ENCODE measurements at places on chromosomes 5 and 9. TPM values are rescaled to one million over a fixed set of nuclear protein-coding genes. Genes with fewer than 3 reads are reported as not detected.

Gene NPR3
- 33.7 TPM for total RNA-seq

GRCh38 chr5:135232958-135233357 lies 166.1 kb downstream of the MACROH2A1 start:
- no peak for DNase-seq

Gene TAF11L10
- not detected for total RNA-seq

DNA sequence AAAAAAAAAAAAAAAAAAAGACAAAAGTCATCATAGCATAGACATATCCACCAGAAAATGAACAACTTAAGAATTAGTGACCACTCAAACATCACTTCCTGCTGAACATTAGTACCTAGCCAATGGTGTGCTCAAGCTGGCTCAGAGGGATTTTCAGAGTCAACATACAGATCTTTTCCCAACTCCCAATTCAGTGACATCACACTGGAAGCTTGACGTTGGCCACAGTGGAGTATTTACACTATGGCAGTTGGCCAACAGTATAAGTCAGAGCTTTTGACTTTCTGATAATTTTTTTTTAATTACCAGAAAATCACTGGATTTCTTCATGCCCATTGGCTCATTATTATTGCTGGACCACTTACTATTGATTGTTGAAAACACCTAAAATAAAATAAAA lies 383.5 kb downstream of the ARHGEF28 start:
- no peak for DNase-seq

GRCh38 chr5:67941614-67942401 lies 273.7 kb upstream of the PIK3R1 start:
- DNase-seq, result peak; percentile 23

Gene PCDHGA8
- 3.3 TPM for total RNA-seq

Gene INSL4
- not detected for total RNA-seq

- DNase-seq, result no peak
These were observed 19.5 kb downstream of the MORN5 start for GRCh38 chr9:122179054-122179689.

Gene ARID3C
- total RNA-seq, result not detected

DNA sequence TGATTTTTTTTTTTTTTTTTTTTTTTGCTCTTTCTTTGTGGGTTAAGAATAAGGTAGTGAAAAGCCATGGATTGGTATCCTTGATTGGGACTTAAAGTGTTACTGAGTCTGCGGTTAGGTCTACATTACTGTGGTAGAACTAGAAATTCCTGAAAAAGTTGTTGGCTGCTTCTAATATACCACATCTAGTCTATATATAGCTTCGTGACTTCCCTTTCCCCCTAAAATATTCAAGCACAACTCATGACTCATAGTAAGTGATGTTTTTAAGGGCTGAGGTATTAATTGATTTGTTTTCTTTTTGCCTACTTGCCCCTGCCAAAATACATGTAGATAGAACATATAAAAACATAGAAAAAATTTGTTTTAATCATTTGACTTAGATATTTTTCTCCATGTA lies 247.6 kb downstream of the TMEM232 start:
- peak; percentile 76 for DNase-seq

- no peak for DNase-seq
These were observed 887 bp upstream of the PDE8B start for GRCh38 chr5:77209495-77210090.

GRCh38 chr9:108016446-108016845 lies 526.9 kb upstream of the KLF4 start:
- peak; percentile 56 for DNase-seq

DNA sequence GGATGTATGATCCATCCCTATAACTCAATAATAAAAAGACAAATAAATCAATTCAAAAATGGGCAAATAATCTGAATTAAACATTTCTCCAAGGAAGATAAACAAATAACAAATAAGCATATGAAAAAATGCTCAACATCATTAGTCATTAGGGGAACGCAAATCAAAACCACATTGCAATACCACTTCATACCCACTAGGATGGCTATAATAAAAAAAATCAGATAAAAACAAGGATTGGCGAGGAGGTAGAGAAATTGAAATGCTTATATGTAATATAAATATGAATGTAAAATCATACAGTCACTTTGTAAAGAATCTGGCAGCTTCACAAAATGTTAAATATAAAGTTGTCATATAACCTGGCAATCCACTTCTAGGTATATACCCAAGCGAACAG lies 52.3 kb upstream of the TBCA start:
- no peak for DNase-seq

- DNase-seq, result no peak
These were observed 122.8 kb downstream of the ARHGEF28 start for GRCh38 chr5:73748510-73749400.

Gene CDO1
- total RNA-seq, result 26.8 TPM

DNA sequence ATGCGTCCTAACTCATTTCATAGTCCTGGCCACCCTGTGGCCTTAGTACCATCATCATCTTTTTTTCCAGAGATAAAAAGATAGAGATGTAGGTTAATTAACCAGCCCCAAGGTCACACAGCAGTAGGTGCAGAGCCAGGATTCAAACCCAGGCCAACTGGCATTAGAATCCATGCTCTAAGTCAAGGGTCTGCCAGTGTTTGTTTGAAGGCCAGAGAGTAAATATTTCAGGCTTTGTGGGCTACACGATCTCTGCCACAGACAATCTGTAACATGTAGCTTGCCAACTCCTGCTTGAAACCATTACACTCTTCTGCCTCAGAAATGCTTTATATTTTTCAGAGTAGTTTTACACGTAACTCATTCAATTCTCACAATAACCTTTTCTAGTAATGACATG lies 119.6 kb downstream of the EFNA5 start:
- DNase-seq, result no peak

- DNase-seq, result no peak
These were observed 254.0 kb upstream of the IRX1 start for GRCh38 chr5:3341446-3342240.

GRCh38 chr5:60797482-60798153 lies 46.5 kb downstream of the ELOVL7 start:
- no peak for DNase-seq

DNA sequence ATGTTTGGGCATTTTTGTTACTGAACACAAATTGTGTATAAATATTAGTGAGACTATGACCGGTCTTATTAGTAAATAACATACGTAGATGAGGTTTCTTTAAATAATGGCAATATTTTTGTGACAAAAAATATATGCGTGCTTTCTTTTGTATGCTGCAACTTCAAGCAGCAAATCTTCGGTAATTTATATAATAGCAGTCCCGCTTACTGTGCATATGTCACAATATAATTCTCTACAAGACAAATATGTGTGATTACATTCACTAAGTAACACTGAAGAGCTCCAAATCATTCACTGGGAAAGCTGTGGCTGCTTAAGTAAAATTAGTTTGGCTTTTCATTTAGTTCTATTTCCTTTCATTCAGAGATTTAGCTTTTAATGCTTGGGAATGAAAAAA lies 376.0 kb downstream of the CYLC2 start:
- DNase-seq, result no peak

Gene COL15A1
- total RNA-seq, result 122 TPM

Gene SLC35D2
- 8.0 TPM for total RNA-seq

DNA sequence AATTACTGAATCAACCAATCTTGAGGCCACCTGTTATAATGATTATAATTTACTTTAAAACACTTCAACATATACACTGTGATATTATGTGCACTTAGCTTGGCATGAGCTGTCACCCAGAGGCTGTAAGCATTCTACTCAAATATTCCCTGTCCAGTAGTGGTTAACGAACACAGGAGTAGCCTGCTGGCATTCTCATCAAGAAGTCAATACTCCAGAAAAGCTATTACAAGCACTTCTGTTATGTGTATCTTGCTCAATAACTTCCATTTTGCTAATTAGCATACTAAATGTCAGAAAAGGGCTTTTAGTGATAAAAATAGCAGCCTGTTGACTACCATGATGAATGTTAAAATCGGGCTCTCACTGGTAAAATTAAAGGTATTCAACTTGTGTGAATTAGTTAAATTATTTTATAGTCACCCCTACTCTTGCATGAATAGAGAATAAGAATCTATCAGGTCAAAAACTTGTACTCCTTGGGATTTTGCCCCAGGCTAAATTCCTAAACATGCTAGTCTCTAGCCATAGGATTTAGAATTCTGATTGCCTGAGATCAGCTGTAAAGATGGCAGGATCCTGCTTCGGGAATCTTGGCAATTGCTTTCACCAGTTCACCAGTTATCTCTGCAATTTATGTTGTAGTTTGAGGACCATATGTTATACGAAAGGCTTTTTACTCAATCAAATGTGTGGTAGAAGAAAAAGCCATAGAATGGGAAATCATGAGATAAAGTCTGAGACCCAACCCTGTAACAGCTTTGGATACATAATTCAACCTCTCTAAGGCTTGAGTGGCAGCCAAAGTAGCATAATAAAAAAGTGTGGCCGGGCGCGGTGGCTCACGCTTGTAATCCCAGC lies 43.4 kb upstream of the PAM start:
- no peak for DNase-seq

- DNase-seq, result no peak
These were observed at the start of gene CSF1R for GRCh38 chr5:150085950-150086715. CSF1R (minus strand) TSS chr5:150086554; CDS start chr5:150086427, 127 bp downstream.

Gene TTC23L
- 0.79 TPM for total RNA-seq

DNA sequence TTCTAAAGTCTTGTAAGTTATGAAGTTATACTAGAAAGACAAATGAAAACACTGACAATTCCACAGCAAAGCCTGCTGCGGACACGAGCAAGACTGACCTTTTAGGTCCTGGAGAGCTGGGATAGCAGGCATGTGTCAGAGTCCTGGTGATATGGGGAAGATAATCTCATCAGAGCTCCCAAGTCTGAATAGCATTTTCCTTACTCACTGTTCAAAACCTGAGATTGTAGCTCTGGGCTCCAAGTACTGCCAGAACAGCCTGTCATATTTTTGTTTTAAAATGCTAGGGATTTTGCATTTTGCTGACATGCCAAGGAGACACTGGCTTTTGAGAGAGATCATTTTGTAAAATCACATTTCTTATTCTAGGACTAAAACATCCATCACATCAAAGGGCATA lies 90.1 kb downstream of the DRD1 start:
- DNase-seq, result no peak

DNA sequence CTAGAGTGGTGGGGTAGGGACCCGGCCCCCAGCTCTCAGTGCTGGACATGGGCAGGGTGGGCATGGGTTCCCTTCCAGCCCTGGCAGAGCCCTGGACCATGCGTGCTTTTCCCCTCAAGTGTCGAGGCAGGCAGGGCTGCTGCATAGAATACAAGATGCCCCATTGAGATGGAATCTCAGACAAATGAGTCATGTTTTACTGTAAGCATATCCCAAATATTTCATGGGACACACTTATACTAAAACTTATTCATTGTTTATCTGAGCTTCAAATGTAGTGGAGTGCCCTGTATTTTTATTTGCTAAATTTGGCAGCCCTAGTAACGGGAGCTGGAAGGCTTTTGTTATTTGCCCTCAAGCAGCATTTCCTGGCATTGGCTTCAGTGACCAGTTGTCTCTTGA lies 3.2 kb upstream of the RNU6ATAC start:
- no peak for DNase-seq

Gene ZBTB26
- total RNA-seq, result 6.7 TPM

Gene NXNL2
- not detected for total RNA-seq

DNA sequence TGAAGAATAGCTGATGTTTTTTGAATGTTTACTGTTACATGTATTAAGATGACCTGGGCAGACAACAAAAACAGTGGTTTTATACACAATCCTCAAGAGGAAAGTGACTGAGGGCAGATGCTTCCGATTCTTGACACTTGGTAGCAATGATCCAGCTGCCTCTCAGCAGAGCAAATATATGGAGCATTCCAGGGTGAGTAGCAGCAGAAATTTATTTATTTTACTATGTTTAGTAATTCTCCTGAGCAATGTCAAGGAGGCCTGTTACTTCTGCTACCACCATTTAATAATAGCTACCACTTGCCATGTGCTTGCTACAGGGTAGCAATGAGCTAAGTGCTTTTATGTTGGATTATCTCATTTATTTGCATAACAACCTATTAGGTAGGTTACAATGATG lies 69.1 kb upstream of the NR3C1 start:
- DNase-seq, result no peak

DNA sequence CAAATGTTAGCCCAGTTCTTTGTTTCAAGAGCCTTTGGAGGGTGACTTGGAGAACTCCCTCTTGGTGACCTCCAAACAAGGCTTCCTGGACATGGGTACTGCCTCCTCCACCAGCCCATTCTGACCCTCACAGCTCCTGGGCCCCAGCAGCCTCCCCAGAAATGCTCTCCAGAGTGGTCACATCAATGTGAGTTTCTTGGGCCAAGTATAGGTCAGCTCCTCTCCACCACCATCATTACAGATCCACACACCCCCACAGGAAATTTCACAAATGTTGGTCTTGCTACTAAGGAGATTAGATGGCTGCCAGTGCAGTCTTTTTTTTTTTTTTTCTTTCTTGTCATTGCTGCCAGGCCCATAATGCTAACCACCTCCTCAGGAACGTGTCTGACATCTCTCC lies 410.7 kb downstream of the DTWD2 start:
- no peak for DNase-seq

DNA sequence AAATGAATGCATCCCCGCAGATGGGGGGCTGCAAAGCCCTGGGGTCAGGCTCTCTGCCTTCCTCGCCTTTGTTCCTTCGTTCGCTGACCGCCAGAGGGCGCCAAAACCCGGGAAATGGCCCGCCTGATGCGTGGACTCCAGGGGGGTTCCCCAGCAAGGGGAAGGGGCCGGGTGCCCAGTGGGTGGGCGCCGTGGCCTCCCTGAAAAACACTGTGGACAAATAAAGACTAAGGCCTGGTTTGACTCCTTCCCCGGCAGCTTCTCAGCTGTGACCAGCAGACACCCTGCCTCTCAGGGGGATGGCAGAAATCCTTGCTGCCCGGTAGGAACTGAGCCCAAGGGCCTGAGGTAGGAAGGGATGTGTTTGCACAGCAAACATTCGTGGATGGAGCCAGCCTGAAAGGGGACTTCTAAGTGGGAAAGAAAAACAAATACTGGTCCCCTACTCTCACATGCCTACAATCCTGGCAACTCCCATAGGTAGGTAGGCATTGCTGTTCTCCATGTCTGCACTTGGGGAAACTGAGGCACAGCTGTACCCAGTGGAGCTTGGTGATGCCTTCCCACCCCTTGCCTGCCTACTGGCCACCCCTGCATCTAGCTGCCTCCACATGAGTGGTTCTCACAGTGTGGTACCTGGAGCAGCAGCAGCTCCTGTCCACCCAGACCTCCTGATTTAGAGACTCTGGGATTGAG lies 57.7 kb downstream of the DUSP1 start:
- DNase-seq, result no peak

Gene OR1Q1
- total RNA-seq, result not detected

DNA sequence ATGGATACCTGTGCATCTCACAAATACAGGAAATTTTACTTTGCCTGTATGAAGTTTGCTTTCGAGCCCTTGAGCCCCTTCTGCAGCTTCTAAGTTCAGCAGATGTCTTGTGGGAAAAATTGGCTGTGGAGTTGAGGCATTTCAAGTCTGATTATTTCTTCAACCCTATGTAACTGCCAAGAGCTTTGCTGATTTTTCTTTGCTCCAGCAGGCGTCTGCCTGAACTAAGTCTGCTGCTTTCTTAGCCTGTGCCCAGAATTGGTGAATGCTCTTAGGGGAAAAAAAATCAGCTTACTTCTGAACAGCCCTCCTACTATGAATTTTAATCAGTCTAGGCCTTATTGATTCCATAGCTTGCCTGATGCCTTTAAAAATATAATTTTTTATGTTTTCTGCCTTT lies 41.2 kb downstream of the RIC1 start:
- no peak for DNase-seq

Gene WWC1
- 7.3 TPM for total RNA-seq

- DNase-seq, result no peak
These were observed 18.7 kb upstream of the PSD2 start for GRCh38 chr5:139776861-139777260.

Gene SKP1
- 155 TPM for total RNA-seq

- no peak for DNase-seq
These were observed 45.3 kb downstream of the FNIP1 start for GRCh38 chr5:131751506-131751905.

Measured in skin of body (tissue), 3 donors.